Spleen (tissue), 13 donors: ENCODE measurements at places on chromosomes 6 and 20. TPM values are rescaled to one million over a fixed set of nuclear protein-coding genes. Genes with fewer than 3 reads are reported as not detected.

GRCh38 chr20:32796383-32796948 is 23.3 kb upstream of the MAPRE1 start:
- DNase-seq = no peak

GRCh38 chr6:29456971-29457370 is at the start of the genes OR11A1 and OR2H1:
TSS of gene OR11A1 (minus strand) at chr6:29457071. CDS start at chr6:29427641, 29,430 bp downstream.
TSS of gene OR2H1 (plus strand) at chr6:29457155. CDS start at chr6:29461770, 4,615 bp downstream.
- DNase-seq = no peak

GRCh38 chr6:16476861-16477260 is 238.5 kb downstream of the GMPR start:
- no peak for DNase-seq

DNA sequence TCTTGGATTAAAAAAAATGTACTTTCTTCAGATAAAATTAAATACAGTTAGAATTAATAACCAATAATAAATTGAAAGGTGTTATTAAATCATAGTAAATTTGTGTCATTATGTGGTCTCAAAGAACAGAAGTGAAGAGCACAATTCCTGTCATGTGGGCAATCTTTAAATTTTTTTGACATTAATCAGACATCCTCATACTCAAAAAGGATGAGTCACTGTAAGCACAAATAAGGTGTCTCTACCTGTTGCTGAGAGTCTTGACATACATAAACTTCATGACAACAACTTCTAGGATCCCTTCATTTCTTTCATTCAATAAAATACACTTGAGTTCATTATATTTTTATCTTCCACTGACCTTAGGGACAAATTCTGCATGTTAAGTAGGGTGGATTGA is 76.1 kb downstream of the SLC22A3 start:
- DNase-seq = no peak

- no peak for DNase-seq
These were observed 92.0 kb downstream of the ARHGAP18 start for GRCh38 chr6:129617986-129618385.

GRCh38 chr6:166670894-166671293 is 43.8 kb upstream of the RPS6KA2 start:
- DNase-seq = no peak

DNA sequence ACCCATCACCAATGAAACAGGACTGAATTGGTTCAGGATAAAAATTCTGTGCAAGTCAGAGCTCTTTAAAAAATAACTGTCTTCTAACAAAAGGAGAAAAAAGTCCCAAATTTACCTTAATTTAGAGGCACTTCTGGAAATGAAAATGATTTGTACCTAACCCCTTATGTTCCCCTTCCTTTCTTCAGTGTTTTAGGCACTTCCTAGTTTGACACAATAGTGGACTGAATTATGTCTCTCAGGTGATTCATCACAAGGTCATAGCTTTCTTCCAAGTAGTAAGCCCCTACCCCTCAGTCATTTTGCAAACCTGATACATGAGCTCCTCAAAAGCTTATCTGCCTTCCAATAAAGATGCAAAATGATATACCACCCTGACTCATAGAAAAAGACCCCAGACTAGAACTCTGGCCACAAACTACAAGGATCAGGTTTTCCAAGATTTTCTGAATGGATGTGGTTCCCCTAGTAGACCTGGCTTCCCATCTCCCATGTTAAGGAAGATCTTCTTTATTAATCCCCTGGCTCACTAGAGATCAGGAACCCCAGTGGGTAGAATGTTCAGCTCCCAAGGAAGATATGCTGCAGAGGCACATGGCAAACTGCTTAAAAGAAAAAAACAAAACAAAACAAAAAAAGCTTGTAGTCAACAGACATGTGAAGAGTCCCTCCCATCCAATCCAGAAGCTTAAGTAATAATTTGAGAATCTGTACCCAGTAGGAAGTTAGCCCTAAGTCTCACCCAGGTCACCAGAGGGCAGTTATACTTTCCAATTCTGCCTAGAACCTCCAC is 3.6 kb downstream of the PPP1R10 start:
- no peak for DNase-seq

DNA sequence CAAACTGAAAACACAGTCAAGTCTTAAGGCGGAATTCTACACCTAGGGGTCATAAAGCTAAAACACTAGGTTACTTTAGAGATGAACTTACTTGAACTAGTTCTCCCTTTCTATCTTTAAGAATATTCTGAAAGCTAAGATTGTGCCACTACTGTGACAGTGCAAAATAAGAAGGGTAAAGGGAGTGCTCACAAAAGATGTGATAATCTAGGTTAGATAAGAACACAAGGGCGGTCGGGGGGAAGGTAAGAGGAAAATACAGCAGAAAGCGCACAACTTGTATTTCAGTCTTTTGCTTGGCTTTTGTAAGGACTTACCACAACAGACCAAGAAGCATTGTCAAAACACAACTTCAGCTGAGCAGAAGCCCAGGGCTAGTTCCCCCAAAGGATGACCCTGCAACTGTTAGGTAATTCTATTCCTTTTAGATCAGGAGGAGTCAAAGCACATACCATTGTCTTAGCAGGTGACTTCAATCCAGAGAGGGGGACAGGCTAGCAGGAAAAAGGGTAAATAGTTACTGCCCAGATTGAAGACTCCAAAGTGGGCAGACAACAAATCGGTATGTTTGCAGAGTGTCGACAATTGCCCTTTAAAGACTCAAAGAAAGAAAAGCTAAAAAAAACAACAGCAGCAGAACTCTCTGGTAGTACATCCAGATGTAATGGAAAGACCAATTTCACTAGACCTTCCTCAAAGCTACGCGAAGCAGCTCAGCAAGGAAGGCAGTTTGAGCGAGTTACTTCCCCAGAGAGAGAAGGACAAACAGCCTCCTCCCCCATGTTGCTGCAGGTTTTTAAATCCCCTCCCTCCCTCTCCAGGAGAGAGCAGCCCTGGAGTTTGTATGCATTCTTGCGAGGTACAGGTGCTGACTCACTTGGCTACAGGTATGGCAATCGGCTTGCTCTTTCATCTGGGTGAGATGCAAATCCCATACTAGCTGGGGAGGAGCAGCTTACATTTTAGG is 59.0 kb downstream of the RIPOR2 start:
- no peak for DNase-seq

DNA sequence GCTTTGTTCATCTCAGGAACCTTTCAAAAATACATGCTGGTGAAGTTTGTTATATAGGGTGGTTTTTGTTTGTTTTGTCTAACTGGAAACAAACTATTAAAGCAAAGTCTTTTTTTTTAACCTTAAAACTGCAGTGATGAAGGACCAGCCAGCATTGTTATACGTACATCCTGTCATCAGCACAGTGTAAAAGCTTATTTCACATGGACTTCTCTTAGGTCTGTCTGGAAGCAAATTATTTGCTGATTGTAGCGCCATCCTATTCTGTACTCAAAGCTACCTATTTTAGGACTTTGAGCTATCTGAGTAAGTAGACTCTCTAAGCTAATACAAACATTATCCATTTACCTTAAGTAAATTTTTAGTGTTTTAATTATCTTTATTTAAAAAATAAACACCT is 61.7 kb downstream of the SNX9 start:
- no peak for DNase-seq

DNA sequence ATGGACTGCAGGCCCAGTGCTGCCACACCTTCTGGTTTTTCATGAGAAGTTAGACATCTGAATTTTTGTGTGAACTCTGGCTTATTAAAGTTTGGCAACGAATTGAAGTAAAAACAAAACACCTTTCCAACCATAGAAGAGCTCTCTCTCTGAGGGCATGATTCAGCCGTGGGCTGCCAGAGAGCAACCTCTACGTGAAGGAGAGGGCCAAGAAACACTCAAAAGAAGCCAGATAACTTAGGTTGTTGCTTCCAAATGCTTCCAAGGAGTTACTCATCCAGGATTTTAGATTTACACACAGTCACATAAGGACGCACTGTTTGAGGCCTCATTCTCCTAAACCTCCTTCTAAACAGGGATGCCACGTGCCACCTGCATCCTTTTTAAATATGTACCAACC is 65.5 kb downstream of the NRN1 start:
- DNase-seq = no peak

GRCh38 chr6:111858347-111858746 is 14.9 kb downstream of the FYN start:
- no peak for DNase-seq

DNA sequence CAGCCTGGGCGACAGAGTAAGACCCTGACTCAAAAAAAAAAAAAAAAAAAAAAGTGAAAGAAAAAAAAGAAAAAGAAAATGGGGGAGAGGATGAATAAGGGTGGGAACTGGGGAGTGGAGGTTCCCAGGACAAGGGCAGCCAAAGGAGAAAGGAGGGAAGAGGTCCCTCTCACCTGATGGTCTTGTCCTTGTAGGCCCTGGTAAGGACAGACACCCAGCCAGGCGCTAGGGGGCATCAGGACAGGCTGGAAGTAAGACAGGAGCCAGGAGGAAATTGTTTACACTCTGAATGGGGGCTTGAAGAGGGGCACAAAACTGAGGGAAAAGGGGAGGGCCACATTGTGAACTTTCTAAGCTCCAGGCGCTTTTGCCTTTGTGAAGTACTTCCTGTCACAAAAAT is 2.3 kb upstream of the ALDH5A1 start:
- no peak for DNase-seq

DNA sequence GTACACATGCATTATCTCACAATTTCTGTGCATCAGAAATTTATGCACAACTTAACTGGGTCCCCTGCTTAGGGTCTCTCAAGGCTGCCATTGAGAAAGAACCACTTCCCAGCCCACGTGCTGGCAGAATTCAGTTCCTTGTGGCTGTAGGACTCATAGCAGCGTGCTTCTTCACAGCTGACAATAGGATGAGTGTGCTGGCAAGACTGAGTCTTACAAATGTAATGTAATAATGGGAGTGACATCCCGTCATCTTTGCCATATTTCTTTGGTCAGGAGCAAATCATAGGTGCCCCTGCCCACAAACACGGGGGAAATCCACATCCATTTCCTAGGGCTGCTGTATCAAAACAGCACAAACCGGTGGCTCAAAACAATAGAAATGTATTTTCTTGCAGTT is 77.4 kb downstream of the FIG4 start:
- no peak for DNase-seq

DNA sequence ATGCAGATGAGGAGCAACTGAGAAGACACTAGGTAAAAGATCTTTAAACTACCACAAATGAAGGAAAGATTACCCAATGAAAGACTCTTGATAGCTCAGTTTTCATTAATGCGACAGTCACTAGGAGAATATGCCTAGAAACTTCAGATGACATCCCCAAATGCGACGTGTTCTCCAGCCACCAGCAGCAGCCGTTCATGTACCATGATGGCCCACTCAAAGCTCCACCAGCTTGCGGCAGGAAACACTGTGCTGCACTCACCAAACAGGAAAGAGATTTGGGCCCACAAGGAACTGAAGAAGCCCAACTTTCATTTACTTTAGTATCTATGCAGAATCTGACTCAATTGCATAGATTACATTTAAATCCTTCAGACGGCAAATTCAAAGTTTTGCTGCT is 7.5 kb downstream of the DIDO1 start:
- no peak for DNase-seq

DNA sequence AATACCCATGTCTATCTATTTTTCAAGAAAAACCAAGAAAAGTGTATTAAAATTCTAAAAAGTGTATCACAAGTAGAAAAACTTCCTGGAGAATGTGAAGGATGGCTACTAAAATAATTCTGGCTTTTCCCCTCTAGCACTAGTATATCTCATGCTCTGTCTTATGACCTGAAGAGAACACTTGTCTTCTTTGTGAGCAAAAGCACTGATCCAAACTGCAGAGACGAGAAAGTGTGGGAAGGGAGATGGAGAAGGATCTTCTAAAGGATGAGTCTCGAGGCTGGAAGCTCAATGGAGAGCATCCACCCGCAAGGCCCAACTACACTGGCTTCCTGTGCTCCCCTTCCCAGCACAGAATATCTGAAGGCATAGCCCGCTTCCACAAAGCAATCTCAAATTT is 23.5 kb downstream of the STX7 start:
- no peak for DNase-seq

DNA sequence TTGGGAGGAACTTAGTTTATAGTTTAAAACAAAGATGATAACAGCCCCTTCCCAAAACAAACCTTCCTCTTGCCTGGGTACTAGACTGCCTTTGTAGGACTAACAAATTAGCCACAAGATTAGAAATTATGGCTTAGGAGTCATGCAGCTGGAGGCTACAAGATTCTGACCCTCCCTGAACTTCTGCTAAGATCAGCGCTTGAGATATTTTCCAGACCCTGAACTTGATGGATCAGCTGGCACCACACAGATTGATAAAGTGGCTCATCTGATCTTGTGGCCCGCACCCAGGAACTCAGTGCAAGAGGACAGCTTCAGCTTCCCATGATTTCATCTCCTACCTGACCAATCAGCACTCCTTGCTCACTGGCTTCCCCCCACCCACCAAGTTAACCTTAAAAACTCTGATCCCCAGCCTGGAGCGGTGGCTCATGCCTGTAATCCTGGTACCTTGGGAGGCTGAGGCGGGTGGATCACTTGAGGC is 5.9 kb upstream of the SERINC3 start:
- DNase-seq = no peak

GRCh38 chr20:24773168-24773567 is 175.9 kb upstream of the CST7 start:
- no peak for DNase-seq

DNA sequence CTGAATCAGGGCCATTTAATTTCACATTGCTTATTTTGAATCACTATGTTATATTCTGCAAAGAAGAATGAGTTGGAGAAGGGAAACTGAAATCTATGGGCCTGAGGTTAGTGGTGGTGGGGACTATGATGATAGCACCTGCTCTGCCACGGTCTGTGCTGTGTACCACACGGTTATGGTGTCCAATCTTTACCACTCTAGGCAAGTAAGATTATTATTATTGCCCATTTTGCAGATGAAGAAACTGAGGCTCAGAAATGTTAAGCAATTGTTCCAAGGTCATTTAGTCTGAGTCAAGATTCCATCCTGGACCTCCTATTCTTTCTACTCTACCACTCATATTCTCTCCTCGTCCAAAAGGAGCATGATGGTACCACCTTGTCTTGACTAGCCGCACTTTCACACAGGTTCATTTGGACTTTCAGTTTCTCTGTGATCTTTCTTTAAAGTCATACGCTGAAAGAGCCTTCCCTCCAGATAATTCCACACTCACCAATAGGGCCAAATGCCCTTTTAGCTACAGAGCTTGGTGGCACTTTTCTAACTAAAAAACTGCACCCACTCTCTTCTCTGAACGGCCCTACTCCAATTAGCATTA is 56.2 kb downstream of the GFOD1 start:
- DNase-seq = no peak

DNA sequence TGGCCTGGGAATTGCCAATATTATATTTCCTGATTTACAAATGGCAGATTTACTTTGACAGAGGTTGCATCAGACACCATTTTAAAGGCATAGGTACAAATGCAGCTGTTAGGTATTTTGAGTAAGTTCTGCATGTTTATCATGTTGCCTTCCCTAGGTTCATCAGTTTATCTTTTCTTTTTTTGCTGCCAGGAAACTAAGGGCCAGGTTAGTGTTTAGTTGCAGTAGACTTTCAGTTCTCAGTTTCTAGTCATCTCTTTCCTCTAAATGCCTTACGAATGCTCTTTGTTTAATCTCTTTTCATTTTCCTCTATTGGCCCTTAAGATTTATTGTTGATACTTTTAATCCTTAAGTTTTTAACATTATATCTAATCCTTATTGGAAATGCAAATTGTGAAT is 129.9 kb downstream of the SMAP1 start:
- no peak for DNase-seq

The BMP6 gene
- total RNA-seq = 4.7 TPM

The CEP85L gene
- total RNA-seq = 31.8 TPM

The TFAP2C gene
- not detected for total RNA-seq

The RCAN2 gene
- 15.7 TPM for total RNA-seq

The DHX16 gene
- total RNA-seq = 30.0 TPM

The TMEM200A gene
- total RNA-seq = 1.3 TPM

The PRR18 gene
- total RNA-seq = not detected

The ANKRD66 gene
- not detected for total RNA-seq

The UBR2 gene
- total RNA-seq = 41.6 TPM

The ASIP gene
- total RNA-seq = not detected
